K562 (cell line): ENCODE measurements at places on chromosomes 2 and 18. TPM values are rescaled to one million over a fixed set of nuclear protein-coding genes. Genes with fewer than 3 reads are reported as not detected.

GRCh38 chr2:236582968-236583367 is 13.3 kb downstream of the ACKR3 start:
- DNase-seq: no peak
- H3K27ac ChIP-seq: no peak overlapping the region
- no peaks in the 10 kb centered on the region for H3K36me3 ChIP-seq
- H3K27me3 ChIP-seq: peaks cover 30% of the 10 kb centered on the region

- no peaks in the 10 kb centered on the region for H3K27me3 ChIP-seq
- DNase-seq: no peak
- H3K4me1 ChIP-seq: no peaks in the 10 kb centered on the region
- no peak overlapping the region for H3K4me3 ChIP-seq
- H3K36me3 ChIP-seq: no peaks in the 10 kb centered on the region
Observed at GRCh38 chr2:154813636-154814035, 115.1 kb downstream of the KCNJ3 start.

DNA sequence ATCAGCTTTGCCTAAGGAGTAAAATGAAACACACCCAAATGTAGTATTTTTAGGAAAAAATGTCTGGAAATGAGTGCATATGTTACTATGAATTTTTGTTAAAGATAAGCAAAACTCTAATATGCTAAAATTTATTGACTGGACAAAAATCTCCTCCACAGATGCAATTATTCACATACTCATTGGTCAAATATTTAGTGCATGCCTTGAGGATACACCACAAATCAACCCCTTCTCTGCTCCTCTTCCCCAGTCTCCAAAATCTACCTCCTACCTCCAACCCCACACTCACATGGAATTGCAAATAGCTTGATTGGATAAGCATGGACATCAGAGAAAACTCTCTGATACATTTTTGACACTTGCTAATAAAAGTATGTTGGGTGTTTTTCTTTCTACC is 95.6 kb upstream of the CDC42EP3 start:
- no peak for DNase-seq
- no peaks in the 10 kb centered on the region for H3K4me1 ChIP-seq
- no peaks in the 10 kb centered on the region for H3K27me3 ChIP-seq
- no peak overlapping the region for H3K27ac ChIP-seq
- no peaks in the 10 kb centered on the region for H3K36me3 ChIP-seq
- H3K4me3 ChIP-seq: no peak overlapping the region

The MAB21L4 gene
- not detected in 2 replicates for total RNA-seq

The DSG4 gene
- not detected in 2 replicates for total RNA-seq

The PIKFYVE gene
- total RNA-seq: 17.1 and 19.0 TPM in 2 replicates
